ENCODE measurements at places on chromosomes 12 and 14.

- DNase-seq = no peak
These were observed 974 bp upstream of the TNS2 start for GRCh38 chr12:53048780-53049401.

DNA sequence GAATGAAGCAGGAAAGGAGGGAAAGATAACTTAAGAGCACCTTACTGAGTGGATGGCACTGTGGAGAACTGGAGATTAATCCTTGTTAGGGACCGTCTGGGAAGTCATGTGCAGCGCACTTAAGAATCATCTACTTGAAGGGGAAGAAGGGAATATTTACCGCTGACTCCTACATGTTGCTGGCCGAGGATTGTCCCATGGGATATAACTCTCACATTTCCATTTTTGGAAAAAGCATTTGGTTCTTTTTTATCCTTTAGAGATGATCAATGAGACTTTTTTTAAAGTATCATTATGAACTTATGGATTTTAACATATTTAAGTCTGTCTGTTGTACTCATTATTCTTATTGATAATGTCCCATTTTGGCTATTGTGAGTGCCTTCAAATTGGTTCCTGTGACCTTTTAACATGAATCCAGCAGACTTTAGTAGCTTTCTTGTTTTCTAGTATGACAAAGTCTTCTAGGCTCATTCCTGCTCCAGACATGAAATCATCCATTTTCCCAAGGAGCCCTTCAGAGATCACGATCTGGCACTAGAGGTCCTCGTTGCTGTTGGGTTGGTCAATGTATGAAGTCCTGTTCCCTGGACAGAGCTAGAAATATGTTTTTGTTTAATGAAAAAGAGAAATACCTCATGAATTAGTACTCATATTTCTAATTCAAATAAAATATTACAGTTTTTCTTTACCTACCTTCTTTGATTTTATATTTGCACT, 20.2 kb upstream of the FAM234B start:
- DNase-seq = no peak

DNA sequence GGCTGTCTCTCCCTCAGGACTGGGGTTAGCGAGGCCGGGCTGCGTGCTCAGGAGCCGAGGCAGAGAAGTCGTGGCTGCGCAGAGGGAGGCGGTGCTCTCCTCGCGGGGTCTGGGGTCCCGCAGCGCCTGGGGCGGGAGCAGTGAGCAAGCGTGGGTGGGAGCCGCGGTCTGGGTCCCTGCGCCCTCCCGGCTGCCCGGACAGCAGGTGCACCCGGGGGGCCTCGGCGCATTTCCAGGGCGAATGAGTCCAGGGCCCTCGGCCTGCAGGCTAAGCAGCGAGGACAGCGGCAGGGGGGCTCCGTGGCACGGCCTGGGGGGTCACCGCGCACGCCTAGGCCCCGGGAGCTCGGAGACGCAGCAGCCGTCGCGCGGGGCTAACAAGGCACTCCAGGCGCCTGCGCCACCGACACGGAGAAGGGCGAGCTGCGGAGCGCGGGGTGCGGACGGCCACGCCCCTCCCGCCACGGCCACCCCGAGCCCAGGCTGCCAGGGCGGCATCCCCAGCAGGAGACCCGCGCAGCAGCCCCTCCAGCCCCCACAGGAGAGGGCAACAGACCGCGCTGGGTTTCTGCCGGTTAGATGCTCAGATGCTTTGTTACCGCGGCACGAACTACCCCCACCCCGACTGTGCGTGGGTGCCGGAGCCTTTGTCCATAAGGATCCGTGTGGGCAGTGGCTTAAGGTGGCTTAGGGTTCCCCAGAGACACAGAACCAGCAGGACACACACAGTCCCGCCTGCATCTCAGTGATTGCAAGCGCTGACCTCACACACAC, 117.7 kb upstream of the C14orf180 start:
- no peak for DNase-seq

- no peak for DNase-seq
These were observed 36.8 kb downstream of the GOLGA5 start for GRCh38 chr14:92830902-92831301.

GRCh38 chr12:49693931-49694444, 13.2 kb downstream of the FMNL3 start:
- DNase-seq = no peak

- no peak for DNase-seq
These were observed 180.2 kb downstream of the CACNA1C start for GRCh38 chr12:2233034-2233433.

DNA sequence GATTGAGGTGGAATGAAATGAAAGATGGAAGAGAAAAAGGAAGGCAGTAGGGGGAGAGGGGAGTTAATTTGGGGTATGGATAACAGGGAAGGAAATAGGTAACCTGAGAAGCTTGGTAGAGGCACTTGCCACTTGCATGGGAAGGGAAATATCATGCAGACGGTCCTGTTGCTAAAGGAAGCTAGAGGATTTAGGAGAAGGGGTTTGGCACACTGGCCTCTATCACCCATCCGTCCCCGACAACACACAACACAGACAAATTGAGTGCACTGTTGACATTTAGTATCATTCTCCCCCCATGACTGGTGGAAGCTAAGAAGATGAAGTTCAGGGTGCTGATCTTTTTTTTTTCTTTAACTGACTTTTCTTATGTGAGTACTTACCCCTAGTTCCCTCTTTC, 2.0 kb downstream of the OR10AD1 start:
- no peak for DNase-seq

- DNase-seq = no peak
These were observed 47.3 kb upstream of the PAWR start for GRCh38 chr12:79737875-79738718.

DNA sequence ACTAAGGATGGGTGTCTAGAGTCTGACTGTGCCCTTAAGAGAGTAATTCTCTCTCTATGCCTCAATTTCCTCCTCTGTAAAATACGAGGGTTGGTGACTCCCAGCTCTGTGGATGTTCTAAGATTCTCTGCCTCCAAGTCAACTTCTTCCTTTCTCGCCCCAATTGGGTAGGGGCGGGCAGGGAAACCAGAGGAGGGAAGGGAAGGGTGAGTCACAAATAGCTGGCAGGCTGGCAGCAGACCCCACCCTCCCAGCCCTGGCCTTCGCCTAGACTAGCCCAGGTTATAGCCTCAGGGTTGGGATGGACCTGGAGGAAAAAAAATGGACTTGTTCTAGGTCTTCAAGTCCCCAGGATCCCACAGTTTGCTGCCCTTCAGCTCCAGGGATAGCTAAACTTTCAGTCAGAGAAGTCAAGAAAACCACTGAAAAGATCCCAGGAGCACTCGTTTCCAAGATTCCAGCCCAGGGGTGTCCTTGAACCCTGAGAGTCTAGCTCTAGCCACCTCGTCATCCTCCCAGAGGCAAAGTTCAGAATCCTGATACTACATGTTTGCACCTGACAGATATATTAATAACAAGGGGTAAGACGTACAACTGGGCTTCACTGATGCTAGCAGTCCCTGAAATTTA, 2.3 kb downstream of the DGKA start:
- peak; percentile 39 for DNase-seq

DNA sequence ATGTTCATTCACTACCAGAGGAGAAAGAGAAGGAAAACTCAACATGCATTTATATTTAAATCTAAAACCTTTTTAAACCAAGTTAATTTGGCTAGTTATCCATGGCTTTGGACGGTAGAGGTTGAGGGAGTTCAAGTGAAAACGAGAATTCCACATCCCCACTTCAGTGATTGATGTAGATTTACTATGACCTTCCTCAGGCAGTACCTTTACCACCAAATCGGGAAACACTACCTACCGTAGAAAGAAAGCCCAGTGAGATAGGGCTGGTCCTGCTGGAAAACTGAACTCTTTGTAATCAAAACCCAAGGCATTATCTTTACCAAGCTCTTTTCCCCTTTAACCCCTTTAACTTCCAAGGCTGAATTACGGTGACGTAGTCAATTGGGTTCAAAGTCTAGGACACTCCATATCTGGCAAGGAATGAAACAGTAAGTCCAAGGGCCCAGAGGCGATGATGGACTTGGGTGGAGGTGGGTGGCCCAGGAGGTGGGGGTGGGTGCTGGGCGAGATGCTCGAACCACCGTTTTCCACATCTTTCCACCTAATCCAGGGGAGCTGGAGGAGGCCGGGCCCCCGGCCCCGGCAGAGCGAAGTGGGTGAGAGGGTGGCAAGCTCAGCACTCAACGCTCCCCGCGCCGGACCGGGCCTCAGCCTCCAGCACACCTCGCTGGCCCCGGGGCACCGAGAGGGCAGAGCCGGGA, 618 bp downstream of the SEC23A start:
- DNase-seq = peak; percentile 29

GRCh38 chr12:109016016-109016415, 4.9 kb downstream of the SVOP start:
- DNase-seq = no peak

DNA sequence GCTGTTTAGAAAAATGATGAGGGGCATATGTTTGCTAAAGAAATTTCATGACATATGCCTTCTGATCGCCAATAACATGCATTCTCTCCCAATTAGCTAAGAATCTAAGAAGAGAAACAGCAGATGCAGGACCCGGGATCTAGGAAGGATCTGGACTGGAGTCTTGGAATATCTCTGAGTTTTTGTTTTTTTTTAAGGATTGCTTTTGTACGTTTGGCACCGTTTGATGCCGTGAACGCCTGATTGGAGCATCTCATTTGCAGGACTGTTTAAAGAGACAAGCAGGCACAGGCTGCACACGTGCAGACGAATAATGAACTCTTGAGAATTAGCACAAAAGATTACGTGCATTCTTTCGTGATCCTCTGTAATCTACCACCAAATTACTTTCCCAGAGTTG, 13.6 kb downstream of the EML1 start:
- no peak for DNase-seq

DNA sequence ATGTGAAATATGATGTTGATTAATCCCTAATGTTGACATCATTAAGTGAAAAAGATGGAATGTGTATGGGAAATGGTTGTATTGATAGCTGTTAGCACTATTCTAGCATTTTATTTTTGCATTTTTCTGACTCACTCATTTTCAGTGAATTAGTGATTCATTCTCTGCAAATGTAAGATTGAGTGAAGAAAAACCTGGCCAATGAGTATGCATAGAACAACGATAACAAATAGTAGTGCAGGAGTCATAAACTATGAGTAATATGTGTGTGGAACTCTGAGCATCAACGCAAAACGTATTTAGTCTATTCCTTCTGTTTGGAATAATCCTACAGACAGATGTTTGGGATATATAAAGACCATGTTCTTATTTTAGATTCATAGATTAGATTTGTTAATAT, 76.3 kb upstream of the RTL1 start:
- no peak for DNase-seq

GRCh38 chr12:20050221-20050620, 318.1 kb upstream of the PDE3A start:
- DNase-seq = no peak

DNA sequence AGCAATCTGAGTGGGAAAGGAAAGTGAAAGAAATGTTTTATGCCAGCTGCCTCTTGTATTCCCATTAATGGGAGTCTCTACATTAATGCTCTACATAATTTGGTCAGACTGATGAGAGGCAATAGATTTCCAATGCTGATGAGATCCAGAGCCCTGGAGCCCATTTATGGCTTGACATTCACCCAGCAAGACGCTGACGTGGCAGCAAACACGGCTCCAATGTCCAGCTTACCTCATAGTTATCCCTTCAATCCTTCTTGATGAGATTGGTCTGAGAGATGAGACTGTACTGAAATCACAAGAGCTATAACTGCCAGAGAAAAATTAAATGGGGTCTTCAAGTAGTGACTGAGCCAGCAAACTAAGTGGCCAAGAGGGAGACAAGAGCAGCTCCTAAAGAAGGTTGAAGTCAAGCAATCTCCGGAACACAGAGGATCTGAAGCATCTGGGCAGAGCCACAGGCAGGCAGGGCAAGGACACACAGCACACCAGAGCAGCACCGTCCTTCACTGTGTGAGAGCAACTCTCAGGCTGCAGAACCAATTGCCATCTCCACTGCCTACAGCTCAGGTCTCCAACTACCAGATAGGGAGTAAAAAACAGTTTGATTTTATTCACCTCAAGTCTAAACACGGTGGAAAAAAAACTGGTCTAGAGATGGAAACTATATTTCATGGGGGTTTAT, 7.3 kb upstream of the MYO1A start:
- DNase-seq = no peak

- no peak for DNase-seq
These were observed 475.4 kb downstream of the NPAS3 start for GRCh38 chr14:33414041-33414440.

DNA sequence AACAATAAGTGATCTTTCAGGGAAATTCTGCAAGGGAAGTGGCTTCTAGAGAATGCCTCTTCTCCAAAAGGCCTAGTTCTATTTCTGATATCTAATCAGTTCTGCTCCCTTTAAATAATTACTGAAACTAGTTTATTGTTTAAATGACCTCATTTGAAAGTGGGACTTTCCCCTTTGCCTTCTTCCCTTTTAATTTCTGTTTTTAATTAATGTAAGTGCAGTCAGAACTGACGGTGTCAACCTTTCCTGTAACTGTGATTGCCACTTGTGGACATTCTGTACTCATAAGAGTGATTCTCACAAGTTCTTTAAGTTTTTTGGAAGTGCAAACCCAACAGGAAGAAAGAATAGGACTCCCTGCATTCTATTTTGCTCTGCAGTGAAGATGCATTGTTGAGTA, 265.3 kb upstream of the PLEKHG7 start:
- peak; percentile 10 for DNase-seq

- DNase-seq = peak; percentile 75
These were observed 4.2 kb downstream of the RDH5 start for GRCh38 chr12:55724226-55724939.

DNA sequence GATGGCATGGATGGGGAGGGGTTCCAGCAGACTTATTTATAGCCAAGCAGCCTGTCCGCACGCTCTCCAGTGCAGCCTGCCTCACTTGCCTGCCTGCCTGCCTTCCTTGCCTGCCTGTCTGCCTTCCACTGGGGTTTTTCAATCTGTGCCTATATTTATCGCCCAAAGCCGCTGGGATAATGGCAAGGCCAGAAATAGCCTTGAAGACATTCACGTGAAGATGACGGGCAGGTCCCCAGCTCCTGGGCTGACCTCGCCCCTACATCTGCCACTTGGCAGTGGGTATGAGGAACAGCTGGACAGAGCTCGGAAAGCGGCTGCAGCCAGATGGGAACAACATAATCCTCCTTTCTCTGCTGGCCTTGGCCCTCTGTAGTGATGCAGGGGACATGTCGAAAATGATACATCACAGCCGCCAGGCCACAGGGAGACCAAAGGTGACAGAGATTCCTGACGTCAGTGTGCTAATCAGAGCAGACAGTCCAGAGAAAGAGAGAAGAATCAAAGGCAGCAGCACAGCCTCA, 53.3 kb downstream of the PITPNM2 start:
- no peak for DNase-seq

GRCh38 chr12:72434999-72435398, 162.8 kb downstream of the TRHDE start:
- no peak for DNase-seq
